Activated gamma-delta T cell treated with anti-CD3 and anti-CD28 coated beads, Interleukin-2, amount 50 U/mL, for 16 hours (primary cell): ENCODE measurements at places on chromosomes 5 and 9.

- no peak for DNase-seq
Measured at GRCh38 chr5:151002250-151002649, 18.1 kb upstream of the GPX3 start.

GRCh38 chr5:177301503-177302165 lies 1.9 kb downstream of the RAB24 start:
- no peak for DNase-seq

GRCh38 chr9:19665146-19665863 lies 123.5 kb downstream of the SLC24A2 start:
- no peak for DNase-seq

GRCh38 chr9:109904666-109905065 lies 124.7 kb downstream of the PALM2AKAP2 start:
- DNase-seq = no peak

GRCh38 chr5:179816796-179817469 lies 3.8 kb upstream of the SQSTM1 start:
- DNase-seq = no peak

DNA sequence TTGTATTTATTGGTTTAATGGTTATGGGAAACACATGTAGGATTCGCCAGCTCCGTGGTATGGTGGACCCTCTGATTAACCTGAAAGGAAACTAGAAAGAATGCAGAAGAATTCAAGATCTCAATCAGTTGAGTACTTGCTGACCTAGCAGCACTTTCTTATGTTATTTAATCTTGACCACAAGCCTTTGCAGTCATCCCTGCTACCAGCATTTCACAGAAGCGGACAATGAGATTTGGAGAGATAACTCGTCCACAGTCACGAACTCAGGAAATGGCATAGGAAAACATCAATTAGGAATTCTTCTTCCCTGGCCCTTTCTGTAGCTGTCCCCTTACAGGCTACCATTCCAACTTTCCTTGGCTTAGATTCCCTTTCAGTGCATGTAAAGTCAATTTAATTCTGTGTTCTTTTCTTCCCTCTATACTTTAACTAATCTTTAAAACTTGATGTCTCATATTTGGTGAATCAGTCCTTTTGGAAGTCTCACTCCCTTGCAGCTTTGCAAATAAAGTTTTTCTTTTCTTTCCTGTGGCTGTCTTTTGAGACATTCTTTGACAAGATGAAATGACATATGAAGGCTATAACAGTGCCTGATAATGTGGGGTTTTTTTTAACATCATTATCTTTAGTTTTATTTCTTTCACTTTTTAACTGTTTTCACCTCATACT lies 1.3 kb upstream of the SLC44A1 start:
- no peak for DNase-seq

- DNase-seq = no peak
Measured at GRCh38 chr5:73822278-73822988, 196.4 kb downstream of the ARHGEF28 start.

- no peak for DNase-seq
Measured at GRCh38 chr9:4144869-4145268, 155.0 kb downstream of the GLIS3 start.

DNA sequence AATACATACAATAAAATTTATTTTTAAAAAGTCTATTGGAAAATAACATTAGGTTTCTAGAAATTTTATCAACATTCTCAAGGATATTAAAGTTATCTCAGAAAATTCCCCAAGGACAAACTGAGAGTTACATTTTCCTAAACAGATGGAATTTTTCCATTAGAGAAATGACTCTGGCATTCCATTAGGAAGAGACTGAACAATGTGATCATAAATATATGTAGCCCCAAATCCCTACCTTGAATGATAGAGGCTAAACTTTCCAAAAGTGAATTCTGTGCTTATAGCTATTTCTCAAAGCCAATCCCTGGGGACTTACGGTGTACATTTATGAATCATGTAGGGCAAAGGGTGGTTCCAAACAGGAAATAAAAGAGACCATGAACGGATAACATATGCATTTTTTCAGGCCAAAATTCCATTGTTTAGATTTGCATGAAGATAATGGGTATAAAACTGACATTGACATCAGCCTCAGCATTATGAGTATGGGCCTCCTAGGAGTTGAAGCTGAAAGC lies 1181.0 kb upstream of the DMAC1 start:
- no peak for DNase-seq

DNA sequence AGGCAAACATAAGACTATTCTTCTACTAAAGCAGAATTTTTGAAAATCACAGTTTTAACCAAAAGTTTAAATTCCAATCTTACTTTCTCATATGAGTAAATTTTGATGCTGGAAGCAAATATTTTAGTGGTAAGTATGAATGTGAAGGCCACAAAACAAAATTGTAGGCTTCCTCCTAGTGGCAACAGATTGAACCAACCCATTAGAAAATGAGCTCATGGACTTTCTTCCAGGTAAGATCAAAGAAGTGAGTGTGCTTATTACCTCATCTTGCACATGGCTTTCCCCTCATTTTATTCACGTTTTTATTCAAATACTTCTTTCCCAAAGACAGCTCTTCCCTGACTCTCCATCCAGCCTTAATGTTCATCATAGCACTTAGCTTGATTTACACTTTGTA lies 16.5 kb upstream of the RLN2 start:
- DNase-seq = no peak

GRCh38 chr5:157718519-157718918 lies 12.7 kb upstream of the THG1L start:
- DNase-seq = no peak

DNA sequence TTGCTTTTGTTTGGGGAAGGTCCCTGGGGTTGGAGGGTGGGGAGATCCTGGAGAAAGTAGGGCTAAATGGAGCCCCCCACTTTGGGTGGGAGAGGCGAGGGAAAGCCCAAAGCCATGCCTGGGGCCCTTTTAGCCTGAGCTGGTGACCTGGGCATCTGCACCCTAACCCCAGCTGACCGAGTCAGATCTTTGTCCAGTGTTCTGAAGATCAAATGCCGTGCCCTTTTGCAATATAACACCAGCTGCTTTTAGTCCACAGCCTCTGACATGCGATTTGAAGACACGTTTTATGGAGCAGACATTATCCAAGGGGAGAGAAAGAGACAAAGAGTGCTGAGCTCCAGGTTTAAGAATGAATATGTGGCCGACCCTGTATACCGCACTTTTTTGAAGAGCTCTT lies 416.5 kb downstream of the KDM4C start:
- no peak for DNase-seq
